ENCODE measurements at places on chromosomes 4 and X.

GRCh38 chr4:112099701-112100297, 45.5 kb upstream of the FAM241A start:
- no peak for DNase-seq

GRCh38 chr4:3077796-3078195, 3.3 kb downstream of the HTT start:
- no peak for DNase-seq

- no peak for DNase-seq
These were observed 156.6 kb upstream of the ARSJ start for GRCh38 chr4:114136069-114136468.

DNA sequence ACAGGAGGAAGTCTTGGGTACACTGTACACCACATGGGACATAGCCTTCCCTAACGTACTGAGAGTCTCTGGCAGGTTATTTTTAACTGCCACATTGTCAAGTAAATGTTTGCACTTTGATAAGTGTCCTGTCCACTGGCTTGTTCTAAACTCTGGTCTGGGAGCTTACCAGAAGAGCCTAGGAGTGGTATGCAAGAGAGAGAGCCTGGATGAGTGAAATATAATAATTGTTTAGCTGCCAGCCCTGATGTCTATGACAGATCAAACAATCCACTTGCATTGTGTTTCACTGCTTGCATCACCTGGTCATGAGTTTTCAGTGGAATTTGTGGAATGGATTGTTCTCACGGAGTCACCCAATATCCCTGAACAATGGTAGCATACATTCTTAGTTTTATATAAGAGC, 91.6 kb downstream of the SHROOM3 start:
- no peak for DNase-seq

GRCh38 chr4:24675721-24676389, 91.5 kb upstream of the DHX15 start:
- DNase-seq: no peak

DNA sequence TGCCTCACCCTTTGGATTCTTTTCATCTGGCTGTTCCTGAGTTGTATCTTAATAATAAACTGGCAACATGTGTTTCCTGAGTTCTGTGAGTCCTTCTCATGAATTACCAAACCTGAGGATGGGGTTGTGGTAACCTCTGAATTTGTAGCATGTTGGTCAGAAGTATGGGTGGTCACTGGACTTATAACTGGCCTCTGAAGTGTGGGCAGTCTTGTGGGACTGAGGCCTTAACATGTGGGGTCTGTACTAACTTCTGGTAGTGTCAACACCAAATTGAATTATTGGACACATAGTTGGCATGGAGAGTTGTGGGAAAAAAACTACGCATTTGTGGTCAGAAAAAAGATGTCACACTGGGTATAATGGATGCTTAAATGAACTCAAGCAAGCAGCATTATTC, 45.0 kb upstream of the TNIP3 start:
- DNase-seq: no peak

GRCh38 chrX:2521927-2522386, 21.2 kb upstream of the DHRSX start:
- no peak for DNase-seq

DNA sequence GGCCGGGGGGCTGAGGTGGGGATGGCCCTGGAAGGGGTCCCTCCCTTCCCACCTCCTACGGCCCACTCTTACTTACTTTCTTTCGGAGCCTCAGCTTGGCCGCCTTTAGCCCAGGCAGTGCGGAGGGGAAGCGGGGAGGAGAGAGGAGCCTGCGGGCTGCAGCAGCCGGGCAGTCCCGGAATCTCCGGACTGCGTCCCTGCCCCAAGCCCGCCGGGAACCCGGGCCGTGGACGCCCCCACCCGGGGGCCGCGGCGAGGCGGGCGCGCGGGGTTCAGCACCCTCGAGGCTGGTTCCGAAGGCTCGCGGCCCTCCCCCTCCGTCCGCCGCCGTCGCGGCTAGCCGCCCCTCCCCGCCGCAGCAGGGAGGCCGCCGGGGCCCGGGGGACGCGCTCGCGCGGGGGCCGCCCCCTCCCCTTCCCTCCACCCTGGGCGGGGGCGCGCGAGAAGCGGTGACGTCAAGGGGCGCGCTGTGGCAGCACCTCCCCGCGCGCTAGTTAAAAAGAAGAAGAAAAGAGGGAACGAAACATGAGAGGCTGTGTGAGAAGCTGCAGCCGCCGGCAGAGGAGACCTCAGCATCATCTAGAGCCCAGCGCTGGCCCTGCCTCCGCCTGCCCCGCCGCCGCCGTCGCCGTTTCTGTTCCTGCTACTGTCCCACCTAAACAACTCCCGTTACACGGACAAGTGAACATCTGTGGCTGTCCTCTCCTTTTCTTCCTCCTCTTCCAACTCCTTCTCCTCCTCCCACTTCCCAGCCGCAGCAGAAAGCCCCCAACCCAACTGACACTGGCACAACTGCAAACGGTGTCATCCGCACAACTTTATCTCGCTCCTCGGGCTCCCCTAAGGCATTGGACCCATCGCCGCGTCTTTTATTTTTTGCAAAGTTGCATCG, at the start of gene HHIP:
HHIP (plus strand) TSS at position 526 of the 892 bp plus-strand sequence. CDS start 520 bp downstream, outside the sequence.
- peak; percentile 87 for DNase-seq

DNA sequence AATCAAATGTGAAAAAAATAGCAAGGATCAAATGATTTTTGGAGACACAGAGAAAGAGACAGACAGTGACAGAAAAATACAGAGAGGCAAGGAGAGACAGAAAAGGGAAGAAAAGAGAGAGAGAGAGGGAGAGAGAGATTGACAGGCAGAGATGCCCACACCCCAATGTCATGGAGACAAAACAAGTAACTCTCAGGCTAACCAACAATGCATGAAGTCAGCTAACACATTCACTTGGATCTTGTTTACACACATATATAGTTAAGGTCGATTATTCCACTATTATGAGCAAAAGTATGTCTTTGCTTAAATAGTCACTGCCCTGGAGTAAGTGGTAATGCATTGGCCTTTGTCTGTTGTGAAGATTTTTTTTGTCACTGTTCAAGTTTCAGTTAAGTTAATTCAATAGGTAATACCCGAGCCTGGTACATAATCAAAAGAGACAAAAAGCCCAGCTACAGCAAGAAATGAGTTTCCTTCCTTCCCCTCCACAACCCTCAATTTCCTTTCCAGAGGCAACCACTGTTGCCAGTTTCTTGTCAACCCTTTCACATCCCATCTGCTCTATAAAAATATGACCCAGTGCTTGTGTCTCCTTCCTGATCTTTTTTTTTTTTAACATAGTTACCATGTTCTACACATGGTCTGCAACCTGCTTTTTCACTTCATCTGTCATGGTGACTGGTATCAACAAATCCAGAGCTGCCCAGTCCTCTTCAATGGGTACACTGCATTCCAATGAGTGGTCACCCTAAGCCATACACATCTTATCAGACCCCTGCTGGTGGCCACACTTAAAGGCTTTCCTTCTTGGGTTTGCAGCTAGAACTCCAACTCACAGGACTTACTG, 52.1 kb downstream of the PROM1 start:
- DNase-seq: no peak

DNA sequence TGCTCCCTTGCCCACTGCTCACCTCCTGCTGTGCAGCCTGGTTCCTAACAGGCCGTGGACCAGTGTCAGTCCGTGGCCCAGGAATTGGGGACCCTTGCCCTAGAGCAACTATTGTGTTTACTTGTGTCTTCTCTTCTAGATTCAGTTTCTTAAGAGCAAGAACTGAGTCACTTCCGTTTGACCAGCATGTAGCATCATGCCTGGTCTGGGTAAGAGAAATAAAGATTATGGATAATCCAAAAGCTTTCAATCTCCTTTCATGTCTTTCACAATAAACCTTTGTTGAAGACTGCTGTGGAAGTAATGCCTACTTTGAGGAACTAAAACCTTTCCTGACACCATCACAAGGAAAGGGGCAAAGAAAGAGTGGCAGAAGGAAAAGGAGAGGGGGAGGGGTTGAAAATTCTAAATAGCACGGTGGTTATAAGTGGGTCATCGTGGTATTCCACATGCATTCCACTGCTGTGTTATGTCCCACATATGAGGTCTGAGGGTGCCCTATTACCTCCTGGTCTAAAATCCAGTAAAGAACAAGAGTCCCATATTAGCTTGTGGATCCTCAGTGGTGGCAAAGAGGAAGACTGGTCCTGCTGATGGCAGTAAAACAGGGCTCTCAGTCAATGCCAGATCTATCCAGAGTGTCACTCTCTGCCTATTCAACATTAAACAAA, 133.4 kb downstream of the RASL11B start:
- no peak for DNase-seq

DNA sequence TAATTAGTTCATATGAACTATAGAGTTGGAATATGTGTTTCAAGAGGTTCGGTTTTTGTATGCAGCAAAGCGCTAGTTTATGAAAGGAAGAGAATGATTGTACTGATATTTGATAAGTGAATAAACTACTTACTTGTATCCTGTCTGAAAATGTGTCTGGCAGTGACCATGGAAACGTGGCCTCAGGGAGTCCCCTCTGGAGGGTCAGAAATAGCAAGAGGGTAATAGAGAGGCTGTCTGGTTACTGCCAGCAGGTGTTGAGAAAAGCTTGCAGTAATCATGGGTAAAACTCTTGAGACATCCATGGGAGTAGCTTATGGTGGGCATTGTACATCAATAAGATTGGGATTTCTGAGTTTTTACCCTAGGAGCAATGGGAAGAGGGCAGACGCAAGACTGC, 77.1 kb downstream of the DCLK2 start:
- DNase-seq: no peak

- DNase-seq: no peak
These were observed 46.8 kb upstream of the GC start for GRCh38 chr4:71830497-71831190.

DNA sequence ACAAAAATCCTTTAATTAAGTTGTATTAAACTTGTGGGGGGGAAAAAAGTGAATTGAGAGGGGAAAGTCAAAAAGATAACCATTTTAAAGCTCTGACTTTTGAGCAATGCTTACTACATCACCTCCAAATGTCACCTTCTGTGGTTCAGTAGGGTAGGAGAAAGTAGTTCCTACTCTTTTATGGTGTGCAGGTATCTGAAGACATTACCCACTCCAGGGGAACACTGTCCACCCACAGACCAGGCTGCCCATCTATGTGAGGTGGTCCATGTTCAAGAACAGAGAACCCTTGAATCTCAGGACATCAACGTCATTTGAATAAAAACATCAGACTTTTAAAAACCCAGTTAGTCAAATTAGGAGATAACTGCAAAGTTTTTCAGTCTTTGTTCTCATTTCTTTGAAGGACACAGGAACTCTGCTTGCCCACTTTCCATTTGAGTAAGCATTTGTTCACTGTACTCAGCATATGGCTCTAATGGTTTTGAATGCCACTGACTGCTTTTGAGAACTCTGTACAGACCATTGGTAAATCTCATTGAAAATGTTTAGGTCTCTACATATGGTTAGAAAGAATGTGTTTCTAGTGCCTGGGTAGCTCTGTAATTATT, 18.4 kb downstream of the NMU start:
- no peak for DNase-seq

GRCh38 chr4:95637043-95637600, 88.3 kb upstream of the UNC5C start:
- peak; percentile 1 for DNase-seq

GRCh38 chr4:3372933-3373465, 68.8 kb upstream of the HGFAC start:
- no peak for DNase-seq

DNA sequence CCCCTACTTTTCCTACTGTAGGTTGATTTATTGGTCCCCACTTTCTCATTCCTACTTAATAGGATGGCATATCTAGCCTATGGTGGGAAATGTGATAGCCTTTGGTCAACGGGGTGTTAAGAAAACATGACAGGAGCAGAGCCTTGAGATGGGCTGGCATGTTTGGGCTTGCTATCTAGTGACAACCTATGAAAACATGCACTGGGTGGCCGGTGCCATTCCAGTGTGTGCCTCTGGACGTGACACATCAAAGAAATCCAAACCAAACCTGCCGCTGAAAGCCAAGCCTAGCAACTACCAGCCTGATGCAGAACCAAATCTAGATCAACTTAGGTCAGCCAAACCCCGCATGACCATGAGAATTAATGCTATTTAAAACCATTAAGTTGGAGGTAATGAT, 317.6 kb downstream of the DMD start:
- no peak for DNase-seq

DNA sequence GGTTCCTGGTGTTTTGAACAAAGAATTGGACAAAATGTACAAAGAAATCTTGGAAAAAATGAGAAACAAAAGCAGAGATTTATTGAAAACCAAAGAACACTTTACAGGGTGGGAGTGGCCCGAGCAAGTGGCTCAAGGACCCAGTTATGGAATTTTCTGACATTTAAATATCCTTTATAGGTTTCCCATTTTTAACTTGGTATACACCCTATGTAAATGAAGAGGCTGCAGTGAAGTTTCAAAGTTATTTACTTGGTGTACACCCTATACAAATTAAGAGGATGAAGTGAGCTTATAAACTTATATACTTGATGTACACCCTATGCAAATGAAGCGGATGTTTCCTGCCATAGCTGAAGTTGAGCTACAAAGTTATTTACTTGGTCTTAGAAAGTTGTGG, 4.7 kb downstream of the NLRP2B start:
- no peak for DNase-seq

DNA sequence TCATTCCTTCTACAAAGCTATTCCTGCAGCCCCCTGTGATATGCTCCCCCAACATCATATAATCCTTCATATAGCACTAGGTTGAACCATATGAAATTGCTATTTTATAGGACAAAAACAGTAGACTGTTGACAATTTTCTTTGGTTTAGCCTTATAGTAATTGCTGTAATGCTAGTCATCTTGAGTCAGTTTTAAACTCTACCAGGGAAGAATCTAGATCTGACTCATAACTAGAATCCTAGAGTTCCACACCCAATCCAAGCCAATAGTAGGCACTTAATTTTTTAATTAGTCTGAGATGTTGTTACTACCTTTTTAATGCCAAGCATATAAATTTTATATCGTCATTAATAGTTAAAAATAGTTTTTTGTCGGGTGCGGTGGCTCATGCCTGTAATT, 136.8 kb downstream of the CHRNA9 start:
- no peak for DNase-seq

- no peak for DNase-seq
These were observed 357.7 kb upstream of the BOD1L1 start for GRCh38 chr4:13984991-13985800.

DNA sequence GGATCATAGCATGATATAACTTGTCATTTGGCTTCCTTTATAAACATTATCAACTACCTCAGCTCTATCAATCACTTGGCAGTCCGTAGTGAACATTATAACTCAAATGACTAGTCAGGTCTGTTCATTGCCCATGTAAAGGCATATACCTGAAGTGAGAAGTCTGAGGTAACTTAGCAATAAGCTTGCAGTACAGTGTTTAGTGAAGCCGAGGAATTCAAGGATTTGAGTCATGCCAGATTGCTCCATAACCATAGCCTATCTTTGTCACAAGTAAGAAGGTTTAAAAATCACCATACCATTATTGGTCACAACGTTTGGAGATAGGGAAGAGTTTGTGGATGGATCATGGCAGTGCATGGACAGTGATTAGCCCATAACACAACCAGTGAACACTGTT, 41.6 kb downstream of the AR start:
- no peak for DNase-seq

- DNase-seq: no peak
These were observed 85.6 kb downstream of the CPE start for GRCh38 chr4:165464376-165464775.

Data from nucleus accumbens (tissue), 56 donors.